Stimulated activated memory B cell treated with anti-CD40 and anti-IgM and Interleukin-4, amounts not matched to agents 10 μg/mL and 1 μg/mL and 100 μg/mL, for 72 hours (primary cell): ENCODE measurements at places on chromosomes 1 and 21.
A peak's percentile ranks its signal among the peaks of the same experiment; 100 is the strongest.

GRCh38 chr1:201069636-201070035, 42.6 kb downstream of the CACNA1S start:
- ATAC-seq: no peak

GRCh38 chr1:165542015-165542631, 1.7 kb upstream of the LRRC52 start:
- no peak for ATAC-seq

DNA sequence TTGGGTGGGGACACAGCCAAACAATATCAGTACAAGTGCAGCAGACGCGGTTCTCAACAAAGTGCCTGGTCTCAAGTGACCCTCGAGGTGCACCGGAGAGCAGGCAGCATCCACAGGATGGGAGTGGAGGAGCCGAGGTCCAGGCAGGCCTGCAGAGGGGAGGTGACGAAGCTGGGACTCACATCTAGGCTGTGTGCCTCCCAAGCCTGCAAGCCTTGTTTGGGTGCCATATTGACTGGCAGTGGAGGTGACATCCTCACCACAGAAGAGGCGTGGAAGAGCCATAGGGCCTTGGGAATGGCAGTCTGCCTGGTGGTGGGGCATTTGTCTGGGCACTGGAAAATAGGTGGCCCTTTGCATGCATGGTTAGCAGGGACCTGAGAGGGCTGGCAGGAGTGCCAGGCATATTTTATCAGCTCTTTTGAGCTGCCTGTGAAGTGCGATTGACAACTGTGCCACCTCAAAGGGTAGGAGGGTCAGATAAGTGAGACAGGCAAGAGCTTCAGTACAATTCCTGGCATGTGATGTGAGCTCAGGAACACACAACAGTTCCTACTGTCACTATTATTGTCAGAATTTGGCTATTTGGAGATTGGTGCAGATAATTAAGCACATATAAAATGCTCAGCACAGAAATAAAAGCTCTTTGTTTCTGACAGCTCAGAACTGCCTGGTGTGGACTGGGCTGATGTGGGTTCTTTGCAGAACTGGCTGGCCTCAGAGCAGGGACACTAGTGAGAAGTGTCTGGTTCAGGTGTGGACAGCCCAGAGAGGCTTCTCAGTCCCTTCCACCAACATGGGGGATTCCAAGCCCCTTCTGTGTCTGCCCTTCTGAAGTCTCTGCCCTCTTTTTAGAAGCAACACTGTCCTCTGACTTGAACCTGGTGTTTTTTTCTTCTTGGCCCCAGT, 347.6 kb upstream of the AJAP1 start:
- no peak for ATAC-seq

DNA sequence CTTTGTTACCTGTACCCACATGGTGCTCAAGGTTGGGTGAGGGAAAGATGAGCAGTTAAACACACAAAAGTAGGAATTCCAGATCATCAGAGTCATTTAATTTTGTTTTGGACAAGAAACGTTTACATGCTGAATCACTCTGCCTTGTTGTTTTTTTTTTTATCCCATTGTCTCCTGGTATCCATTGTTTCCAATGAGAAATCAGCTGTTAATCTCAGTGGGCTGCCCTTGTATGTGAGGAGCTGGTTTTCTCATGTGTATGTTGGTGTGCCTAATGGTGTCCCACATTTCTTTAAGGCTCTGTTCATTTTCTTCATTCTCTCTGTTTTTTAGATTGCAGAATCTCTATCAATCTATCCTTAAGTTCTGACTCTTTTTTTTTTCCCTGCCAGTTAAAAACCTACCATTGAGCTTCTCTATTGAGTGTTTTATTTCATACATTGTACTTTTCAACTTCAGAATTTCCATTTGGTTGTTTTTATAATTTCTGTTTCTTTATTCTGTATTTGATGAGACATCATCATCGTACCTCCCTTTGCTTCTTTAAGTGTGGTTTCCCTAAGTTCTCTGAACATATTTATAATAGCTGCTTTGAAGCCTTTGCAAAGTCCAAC, 8.8 kb upstream of the OBSCN start:
- no peak for ATAC-seq

DNA sequence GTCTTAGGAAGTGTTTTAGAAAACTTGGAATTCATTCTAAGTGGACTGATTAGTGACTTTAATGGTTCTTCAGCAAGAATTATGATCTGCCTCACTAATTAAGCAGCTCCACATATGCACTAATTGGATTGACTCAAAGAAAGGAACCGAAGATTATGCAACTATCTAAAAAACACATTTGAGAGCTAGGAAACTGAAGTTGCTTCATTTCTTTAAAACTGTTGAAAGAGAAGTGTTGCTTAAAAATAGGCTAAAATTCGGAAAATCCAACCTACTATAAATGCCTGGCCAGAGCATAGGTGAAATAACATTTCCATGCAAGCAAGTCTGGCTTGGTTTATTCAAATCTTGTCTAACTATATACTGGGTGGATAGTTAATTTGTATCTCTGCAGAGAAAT, 502.9 kb upstream of the ZRANB2 start:
- no peak for ATAC-seq

- peak; percentile 81 for ATAC-seq
Measured at GRCh38 chr1:116514708-116515525, 55.9 kb downstream of the CD58 start.

- ATAC-seq: peak; percentile 72
Measured at GRCh38 chr1:222048094-222048595, 306.3 kb upstream of the DUSP10 start.

- ATAC-seq: no peak
Measured at GRCh38 chr1:86504137-86504479, 35.4 kb downstream of the CLCA1 start.

DNA sequence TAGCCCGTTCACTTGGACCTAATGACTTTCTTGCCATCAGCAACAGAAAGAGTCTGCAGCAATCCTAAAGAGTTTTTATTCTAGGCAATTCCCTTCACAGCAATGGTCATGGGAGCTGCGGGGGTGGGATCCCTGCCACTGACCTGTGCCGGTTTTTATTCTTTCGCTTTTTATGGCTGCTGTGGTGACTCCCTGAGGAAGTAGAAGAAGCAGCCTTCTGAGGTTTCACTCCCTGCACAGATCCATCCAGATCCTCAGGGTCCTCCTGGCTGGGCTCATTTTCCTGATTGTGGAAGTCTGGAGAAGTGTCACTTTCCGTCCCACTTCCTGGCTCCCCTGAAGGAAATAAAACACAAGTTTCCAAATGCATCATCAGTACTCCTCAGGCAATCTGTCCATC, 12.9 kb downstream of the MEAF6 start:
- ATAC-seq: no peak

DNA sequence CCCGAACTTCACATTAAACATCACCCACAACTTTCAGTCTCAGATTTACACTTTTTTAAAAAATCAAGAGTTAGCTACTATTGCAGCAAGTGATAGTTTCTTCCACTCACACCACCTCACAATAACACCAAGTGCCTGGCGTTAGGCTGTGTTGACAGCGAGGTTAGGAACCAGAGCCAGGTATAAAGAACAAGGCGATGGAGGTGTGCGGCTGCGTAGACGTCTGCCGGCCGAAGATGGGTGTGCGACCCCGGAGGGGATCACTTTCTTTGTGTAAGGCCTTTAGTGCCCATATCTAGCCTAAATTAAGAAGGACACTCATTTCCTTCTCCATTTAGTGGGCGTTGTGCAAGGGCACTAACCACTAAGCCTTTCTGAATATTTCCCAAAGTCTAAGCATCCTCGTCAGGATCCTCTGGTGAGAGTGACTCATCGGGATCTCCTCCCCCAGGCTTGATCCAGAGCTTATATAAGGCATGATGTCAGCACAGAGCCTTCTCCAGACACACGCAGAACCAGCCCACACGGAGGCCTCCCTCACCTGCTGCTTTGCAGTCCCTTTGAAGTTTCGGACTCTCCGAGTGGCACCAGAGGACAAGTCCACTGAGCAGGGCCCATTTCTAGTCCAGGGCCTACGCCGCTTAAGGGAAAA, 11.8 kb downstream of the NHLH2 start:
- no peak for ATAC-seq

DNA sequence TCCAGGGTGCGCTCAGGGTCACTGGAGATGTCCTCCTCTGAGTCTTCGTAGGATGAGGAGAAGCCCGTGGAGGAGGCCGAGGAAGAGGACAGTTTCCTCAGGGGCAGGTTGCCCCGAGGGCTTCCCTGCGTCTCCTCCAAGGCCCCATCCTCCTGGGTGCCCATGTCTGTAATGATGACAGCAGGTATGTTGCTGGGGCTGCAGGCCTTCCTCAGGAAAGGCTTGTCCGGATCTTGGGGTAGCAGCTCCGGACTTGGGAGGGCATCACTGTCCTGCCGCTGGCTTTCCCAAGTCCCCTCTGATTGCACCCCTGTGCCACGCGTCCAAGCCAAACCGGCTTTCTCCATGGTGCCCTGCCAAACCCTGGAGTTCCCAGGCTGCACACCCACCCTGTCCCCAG, 3.5 kb downstream of the ITPKB start:
- no peak for ATAC-seq

DNA sequence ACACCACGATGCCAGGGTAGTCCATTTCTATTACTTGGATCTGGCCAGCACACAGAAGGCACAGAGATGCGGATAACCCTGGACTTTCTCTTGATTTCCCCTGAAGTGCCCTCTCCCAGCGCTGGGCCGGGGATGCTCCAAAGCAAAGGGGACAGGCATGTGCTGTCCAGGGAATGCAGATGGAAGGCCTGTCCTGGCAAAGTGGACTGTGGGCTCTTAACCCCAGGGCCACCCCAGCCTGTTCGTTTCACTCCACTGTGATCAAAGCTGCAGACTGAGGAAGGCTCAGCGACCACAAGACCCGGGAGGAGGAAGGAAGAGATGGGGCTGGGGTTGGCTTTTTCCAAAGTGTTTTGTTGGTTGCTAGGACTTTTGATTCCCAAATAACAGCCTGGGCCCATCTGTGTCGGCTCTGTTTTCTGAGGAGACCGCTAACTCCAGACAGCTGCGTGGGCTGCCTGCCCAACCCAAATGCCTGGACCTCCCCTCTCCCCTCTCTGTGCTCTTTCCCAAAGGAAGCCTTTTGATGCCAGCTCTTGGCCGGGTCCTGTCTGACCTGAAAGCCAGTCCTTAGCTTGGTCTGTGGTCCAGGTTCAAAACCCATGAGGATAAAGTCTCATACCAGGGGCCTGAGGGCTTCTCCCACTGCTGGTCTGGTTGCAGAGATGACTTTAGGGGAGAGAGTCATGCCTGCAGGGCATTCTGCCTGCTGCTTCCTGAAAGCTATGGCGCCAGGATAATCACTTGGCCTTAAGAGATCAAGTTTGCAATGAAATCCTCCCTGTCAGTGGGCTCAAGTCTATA, 119.6 kb upstream of the CD34 start:
- ATAC-seq: no peak

GRCh38 chr21:15654171-15654570, 75.6 kb upstream of the USP25 start:
- no peak for ATAC-seq

GRCh38 chr1:203017692-203018091, 8.6 kb upstream of the PPFIA4 start:
- no peak for ATAC-seq
